ENCODE measurements at places on chromosomes 7 and 10.

DNA sequence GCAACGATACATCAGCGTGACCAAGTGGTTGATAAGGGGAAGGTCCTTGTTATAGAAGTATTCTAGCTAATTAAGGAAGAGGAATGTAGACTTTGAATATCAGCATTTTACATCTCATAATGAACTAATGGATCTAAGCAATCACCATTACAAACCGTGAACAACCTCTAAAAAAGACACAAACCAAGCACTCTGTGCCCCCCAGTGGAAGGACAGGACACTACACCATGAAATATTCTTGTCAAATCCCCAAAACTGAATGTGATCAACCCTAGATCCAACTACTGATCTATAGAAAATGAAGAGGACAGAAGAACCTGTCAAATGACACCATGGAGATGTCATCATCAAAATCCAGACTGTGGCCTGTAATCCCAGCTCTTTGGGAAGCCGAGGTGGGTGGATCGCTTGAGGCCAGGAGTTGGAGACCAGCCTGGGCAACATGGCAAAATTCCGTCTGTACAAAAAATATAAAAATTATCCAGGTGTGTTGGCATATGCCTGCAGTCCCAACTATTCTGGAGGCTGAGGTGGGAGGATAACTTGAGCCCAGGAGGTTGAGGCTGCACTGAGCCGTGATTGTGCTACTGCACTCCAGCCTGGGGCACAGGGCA, 111.3 kb upstream of the CARD11 start:
- H3K36me3 ChIP-seq: no peaks in the 10 kb centered on the region
- peak overlapping the region; percentile 24 for H3K27ac ChIP-seq
- DNase-seq: peak; percentile 80

GRCh38 chr7:80618096-80618495, 20.3 kb upstream of the CD36 start:
- H3K27ac ChIP-seq: no peak overlapping the region
- H3K4me3 ChIP-seq: no peak overlapping the region
- no peaks in the 10 kb centered on the region for H3K4me1 ChIP-seq

DNA sequence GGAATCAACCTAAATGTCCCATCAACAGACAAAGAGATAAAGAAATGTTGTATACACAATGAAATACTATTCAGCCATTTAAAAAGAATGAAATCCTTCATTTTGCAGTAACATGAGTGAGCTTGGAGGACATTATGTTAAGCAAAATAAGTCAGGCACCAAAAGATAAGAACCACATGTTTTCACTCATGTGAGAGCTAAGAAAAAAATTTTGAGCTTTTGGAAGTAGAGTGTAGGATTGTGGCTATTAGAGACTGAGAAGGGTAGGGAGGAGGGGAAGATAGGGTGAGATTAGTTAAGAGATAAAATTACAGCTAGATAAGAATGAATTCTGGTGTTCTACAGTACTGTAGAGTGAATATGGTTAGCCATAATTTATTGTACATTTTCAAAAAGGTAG, 8.3 kb upstream of the YAE1 start:
- H3K36me3 ChIP-seq: no peaks in the 10 kb centered on the region
- H3K27ac ChIP-seq: no peak overlapping the region
- no peak for DNase-seq
- H3K4me1 ChIP-seq: no peaks in the 10 kb centered on the region
- H3K27me3 ChIP-seq: peaks cover 21% of the 10 kb centered on the region

- peaks cover 7% of the 10 kb centered on the region for H3K4me1 ChIP-seq
- no peak overlapping the region for H3K27ac ChIP-seq
- H3K36me3 ChIP-seq: no peaks in the 10 kb centered on the region
- H3K4me3 ChIP-seq: no peak overlapping the region
- H3K27me3 ChIP-seq: peaks cover 3% of the 10 kb centered on the region
Observed at GRCh38 chr10:12051241-12051640, 8.6 kb upstream of the UPF2 start.

- no peak overlapping the region for H3K4me3 ChIP-seq
- no peak overlapping the region for H3K27ac ChIP-seq
- DNase-seq: no peak
Observed at GRCh38 chr10:5829267-5829666, 16.0 kb upstream of the GDI2 start.

GRCh38 chr10:45553155-45553554, 119.4 kb downstream of the ZFAND4 start:
- no peak overlapping the region for H3K4me3 ChIP-seq
- peaks cover 27% of the 10 kb centered on the region for H3K4me1 ChIP-seq
- no peak overlapping the region for H3K27ac ChIP-seq
